Breast epithelium (tissue), 4 donors: ENCODE measurements at places on chromosomes 2 and 18. TPM values are rescaled to one million over a fixed set of nuclear protein-coding genes. Genes with fewer than 3 reads are reported as not detected.

Gene KLF7
- 40.7 TPM for total RNA-seq

Gene C2orf15
- 2.6 TPM for total RNA-seq

- H3K36me3 ChIP-seq = no peaks in the 10 kb centered on the region
- DNase-seq = no peak
- peaks cover 4% of the 10 kb centered on the region for H3K4me1 ChIP-seq
- no peak overlapping the region for H3K4me3 ChIP-seq
Observed at GRCh38 chr2:158178646-158179045, 77.0 kb downstream of the UPP2 start.

- no peaks in the 10 kb centered on the region for H3K36me3 ChIP-seq
- no peak overlapping the region for H3K4me3 ChIP-seq
- H3K27me3 ChIP-seq = no peaks in the 10 kb centered on the region
- H3K27ac ChIP-seq = no peak overlapping the region
- no peak for DNase-seq
- H3K4me1 ChIP-seq = no peaks in the 10 kb centered on the region
Observed at GRCh38 chr18:22221350-22221749, 52.0 kb downstream of the GATA6 start.

DNA sequence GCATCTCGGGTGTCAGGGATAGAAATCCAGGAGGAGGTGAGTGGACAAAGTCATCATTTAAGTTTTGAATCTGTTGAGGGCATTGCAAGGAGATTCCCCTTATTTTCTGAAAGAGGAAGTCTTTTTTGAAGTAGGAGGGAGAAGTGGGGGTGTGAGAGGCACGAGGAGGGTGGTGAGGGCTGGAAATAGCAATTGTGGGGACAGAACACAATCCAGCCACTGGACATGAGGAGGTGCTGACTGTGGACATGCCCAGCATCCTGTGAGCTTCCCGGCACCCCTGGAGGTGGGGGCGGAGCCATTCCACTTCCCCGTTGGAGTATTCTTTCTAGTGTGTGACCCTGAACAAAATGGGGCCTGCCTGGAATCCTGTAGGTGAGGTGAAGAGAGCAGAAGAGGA is 310.7 kb upstream of the EPAS1 start:
- no peak for DNase-seq
- H3K27ac ChIP-seq = no peak overlapping the region
- no peak overlapping the region for H3K4me3 ChIP-seq
